CD14-positive monocyte (primary cell): ENCODE measurements at places on chromosomes 7 and 10.

DNA sequence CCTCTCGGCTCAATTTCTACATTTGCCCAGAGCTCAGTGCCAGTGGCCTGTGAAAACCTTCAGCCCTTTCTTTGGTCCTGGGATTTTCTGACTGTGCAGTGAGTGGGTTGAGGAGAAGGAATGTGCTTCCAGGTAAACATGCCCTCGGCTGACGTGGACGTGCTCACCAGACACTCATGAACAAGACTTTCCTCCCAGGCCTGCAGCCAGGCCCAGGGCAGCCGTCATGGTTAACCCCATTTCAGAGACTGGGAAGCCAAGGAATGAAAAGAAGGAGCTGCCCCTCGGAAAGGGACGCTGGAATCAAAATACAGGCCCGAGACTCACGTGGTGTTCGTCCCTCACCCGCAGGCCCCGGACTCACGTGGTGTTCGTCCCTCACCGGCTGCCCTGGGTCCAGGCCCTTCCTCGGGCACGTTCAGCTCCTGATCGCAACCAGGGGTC, 8.8 kb upstream of the CALML5 start:
- H3K27ac ChIP-seq: no peak overlapping the region
- H3K4me3 ChIP-seq: no peak overlapping the region
- H3K36me3 ChIP-seq: no peaks in the 10 kb centered on the region
- no peaks in the 10 kb centered on the region for H3K4me1 ChIP-seq
- no peak for DNase-seq

- no peaks in the 10 kb centered on the region for H3K4me1 ChIP-seq
- H3K4me3 ChIP-seq: no peak overlapping the region
- no peaks in the 10 kb centered on the region for H3K27me3 ChIP-seq
- DNase-seq: no peak
These were observed 48.0 kb upstream of the DAGLB start for GRCh38 chr7:6495597-6496262.

GRCh38 chr7:34155220-34155908, 250.0 kb downstream of the BMPER start:
- no peak overlapping the region for H3K4me3 ChIP-seq
- H3K4me1 ChIP-seq: no peaks in the 10 kb centered on the region
- H3K36me3 ChIP-seq: no peaks in the 10 kb centered on the region

DNA sequence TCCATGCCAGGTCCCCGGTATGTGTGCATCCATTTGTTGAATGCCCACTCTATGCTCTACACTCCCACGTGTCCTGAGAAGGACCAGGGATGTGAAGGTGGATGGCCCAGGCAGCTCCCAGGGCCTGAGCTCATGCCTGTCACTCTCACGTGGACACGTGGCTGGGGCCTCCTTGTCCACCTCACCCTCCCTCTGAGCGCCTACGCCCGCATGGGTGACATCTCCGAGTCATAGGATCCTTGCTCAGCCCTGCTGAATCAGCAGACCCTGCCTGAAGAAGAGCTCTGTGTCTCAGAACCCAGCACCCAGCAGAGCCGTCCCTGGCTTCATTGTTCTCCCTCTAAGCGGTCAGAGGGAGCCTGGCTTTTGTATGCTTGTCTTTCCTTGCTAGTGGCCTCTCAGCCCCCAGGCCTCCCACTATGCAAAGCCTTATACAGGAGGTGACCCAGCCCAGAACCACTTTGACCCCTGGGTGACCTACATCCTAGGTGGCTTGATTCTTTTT, 107.9 kb upstream of the PPIF start:
- H3K27ac ChIP-seq: peak overlapping the region; percentile 74
- no peak overlapping the region for H3K4me3 ChIP-seq
- H3K4me1 ChIP-seq: peaks cover 73% of the 10 kb centered on the region
- H3K27me3 ChIP-seq: no peaks in the 10 kb centered on the region

- no peaks in the 10 kb centered on the region for H3K27me3 ChIP-seq
- no peak overlapping the region for H3K4me3 ChIP-seq
- H3K36me3 ChIP-seq: no peaks in the 10 kb centered on the region
- peaks cover 54% of the 10 kb centered on the region for H3K4me1 ChIP-seq
- H3K27ac ChIP-seq: no peak overlapping the region
- DNase-seq: peak; percentile 26
These were observed 52.8 kb upstream of the AOAH start for GRCh38 chr7:36777062-36777461.

DNA sequence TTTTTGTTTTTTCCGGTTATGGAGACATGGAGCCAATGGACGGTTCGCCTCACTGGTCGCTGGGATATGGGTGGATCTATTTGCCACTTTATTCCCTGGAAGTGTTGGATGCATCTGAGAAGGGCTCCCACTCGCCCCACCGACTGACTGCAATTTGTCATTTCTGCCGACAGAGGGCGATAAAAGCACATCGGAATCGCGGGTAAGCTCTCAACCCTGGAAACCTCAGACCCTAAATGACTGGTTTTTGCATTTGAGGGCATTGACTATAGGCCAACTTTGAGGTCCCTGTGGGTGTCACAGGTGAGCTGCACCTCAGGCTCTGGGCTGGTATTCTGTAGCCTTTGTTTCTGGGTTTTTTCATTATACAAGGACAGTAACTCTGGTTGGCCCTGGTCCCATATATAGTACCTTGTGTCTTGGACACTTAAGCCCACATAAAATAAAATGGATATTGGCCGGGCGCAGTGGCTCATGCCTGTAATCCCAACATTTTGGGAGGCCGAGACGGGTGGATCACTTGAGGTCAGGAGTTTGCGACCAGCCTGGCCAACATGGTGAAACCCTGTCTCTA, 11.9 kb upstream of the OPALIN start:
- no peak overlapping the region for H3K27ac ChIP-seq
- no peak overlapping the region for H3K4me3 ChIP-seq
- H3K4me1 ChIP-seq: peaks cover 7% of the 10 kb centered on the region
- no peaks in the 10 kb centered on the region for H3K27me3 ChIP-seq
- DNase-seq: peak; percentile 34

GRCh38 chr7:95977994-95978393, 205.6 kb downstream of the DYNC1I1 start:
- H3K27ac ChIP-seq: no peak overlapping the region
- DNase-seq: no peak
- H3K36me3 ChIP-seq: no peaks in the 10 kb centered on the region
- no peaks in the 10 kb centered on the region for H3K4me1 ChIP-seq

- H3K4me1 ChIP-seq: peaks cover 67% of the 10 kb centered on the region
- H3K36me3 ChIP-seq: peaks cover 34% of the 10 kb centered on the region
- peak overlapping the region; percentile 99 for H3K27ac ChIP-seq
- H3K27me3 ChIP-seq: no peaks in the 10 kb centered on the region
- peak overlapping the region; percentile 96 for H3K4me3 ChIP-seq
These were observed 1.1 kb downstream of the MAP3K8 start for GRCh38 chr10:30435073-30435422.

DNA sequence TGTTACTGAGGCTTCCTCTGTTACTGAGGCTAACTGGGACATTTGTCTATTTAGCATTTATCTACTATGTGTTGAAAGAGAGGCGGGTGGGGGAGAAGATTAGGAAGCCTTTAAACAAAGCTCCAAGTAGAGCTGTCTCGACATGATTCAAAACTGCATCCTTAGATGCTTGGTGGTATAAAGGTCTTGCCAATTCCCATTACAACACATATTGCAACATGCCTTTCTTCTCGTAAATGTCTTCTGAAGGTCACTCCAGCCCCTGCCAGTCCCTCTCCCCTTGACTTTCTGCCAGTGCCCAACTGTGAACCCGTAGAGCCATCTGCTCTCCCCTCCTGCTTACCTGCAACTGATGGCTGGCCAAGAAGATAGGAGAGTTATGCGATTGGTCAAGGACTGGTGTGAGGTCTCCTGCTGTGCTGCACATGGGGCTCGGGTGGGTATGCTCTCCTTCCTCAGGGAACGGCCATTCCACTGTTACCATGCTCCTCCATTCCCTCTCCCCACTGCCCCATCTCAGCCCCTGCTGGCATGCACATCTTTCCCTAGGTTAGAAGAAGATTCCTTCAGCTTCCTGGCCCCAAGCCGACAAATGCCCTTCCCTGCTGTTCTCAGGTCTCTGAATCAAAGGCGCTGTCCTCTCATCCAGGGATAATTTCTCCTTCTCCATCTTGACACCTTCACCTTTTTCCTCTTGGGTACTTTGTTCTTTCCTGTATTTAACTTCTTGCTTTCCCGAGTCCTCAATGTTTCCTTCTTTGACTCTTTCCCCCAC, 43.6 kb upstream of the ZNF32 start:
- no peak overlapping the region for H3K27ac ChIP-seq
- H3K27me3 ChIP-seq: peaks cover 16% of the 10 kb centered on the region
- no peak for DNase-seq
